ENCODE measurements at places on chromosomes 5 and 9.

GRCh38 chr9:29555502-29555901, 1982.2 kb upstream of the C9orf72 start:
- no peak for DNase-seq

DNA sequence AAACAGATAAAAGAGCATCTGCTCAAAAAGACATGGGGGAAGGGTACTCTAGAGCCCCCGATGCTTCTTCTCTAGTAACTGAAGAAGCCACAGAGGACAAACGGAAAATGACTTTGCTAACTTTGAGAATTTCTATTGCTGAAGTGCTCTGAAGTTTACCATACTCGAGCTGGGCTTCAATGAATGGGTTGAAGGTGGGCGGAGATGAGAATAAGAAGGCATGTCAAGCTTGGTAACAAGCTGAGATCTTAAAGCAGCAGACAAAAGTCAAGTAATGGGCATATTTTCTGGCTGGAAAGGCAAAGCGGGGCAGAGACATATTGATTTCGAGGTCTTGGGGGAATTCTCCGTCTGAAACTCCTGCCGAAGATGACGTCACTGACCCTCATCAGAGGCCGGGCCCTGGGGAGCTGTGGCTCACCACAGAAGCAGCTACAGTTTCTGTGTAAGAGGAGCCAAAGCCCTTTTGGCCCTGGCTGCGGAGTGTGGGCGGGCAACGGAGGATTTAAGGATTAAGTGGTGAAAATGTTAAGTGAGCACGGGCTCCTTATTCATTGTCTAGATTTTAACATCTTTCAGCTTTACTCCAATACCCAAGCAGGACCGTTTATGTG, 115.8 kb upstream of the SLIT3 start:
- no peak for DNase-seq

GRCh38 chr5:96283589-96283988, 149.5 kb downstream of the PCSK1 start:
- DNase-seq: no peak

- DNase-seq: no peak
Observed at GRCh38 chr5:5979377-5979760, 399.0 kb downstream of the MED10 start.

DNA sequence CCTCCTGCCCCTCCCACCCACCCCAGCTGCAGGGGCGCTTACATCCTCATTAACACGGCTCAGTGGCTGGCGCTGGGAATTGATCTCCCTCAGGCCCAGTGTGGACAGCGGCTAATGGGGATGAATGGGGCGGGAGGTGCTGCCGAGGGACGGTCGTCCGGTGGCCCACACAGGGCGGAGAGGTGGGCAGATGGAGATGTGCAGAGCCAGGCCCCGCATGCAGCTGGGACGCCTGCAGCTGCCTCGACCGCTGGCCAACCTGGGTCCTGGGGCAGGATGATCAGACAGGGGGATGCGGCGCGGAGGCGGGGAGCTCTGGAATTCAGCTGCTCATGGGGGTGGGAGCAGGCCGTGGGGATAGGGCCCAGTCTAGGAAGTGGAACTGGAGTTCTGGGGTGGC, 17.6 kb downstream of the TSPAN17 start:
- no peak for DNase-seq

- DNase-seq: no peak
Observed at GRCh38 chr5:151570512-151571269, 20.4 kb downstream of the FAT2 start.

DNA sequence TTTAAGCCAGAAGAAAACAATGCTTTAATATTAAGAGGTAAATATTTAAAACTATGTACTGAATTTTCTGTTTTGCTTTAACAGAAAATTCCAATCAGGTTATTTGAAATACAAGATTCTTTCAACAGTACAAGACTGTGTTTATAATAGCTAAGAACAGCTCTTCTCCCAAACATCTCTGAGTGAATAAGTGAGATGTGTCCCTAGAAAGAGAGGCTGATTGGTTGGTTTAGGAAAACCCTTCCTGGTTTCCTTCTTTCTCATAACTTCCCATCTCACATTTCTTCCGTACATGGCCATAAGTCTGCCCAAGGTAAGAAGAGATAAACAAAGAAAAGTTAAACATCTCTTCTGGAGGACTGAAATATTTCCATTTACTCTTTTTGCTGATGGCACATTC, 145.9 kb downstream of the FANCC start:
- DNase-seq: no peak

DNA sequence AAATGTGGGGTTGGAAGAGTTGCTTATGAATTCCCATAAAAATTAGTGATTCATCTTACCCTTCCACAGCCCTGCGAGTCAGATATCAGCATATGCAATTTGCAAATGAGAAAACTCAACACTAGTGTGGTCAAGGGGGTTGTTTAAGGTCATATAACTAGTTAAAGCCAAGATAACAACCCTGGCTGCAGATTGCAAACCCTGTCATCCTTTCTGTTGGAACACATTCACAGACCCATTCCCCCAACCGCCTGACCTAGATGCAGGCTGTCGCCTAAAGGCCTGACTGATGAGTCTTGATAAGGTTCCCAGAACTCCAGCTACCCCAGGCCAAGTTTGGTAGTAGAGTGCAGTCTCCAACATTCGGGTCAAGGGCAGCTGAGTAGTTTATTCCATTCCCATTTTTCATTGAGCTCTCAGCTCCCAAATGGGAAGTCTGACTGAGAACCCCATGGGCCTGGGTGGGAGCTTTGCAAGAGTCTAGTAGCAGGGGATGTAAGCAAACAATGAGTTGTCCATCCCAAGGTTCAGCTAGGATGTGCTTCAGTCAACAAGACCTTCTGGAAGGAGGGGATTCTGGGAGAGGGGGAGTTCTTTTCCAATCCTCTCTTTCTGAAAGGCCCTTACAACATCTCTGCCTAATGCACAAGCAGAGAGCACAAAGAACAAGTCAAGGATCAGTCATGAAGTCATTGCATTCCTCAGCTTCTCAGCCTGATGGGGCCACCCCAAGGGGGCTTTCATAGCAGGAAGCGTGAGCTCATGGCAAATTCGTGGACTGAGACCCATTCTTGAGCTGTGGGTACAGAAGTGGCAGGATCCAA, 40.3 kb downstream of the ADAM19 start:
- DNase-seq: no peak

DNA sequence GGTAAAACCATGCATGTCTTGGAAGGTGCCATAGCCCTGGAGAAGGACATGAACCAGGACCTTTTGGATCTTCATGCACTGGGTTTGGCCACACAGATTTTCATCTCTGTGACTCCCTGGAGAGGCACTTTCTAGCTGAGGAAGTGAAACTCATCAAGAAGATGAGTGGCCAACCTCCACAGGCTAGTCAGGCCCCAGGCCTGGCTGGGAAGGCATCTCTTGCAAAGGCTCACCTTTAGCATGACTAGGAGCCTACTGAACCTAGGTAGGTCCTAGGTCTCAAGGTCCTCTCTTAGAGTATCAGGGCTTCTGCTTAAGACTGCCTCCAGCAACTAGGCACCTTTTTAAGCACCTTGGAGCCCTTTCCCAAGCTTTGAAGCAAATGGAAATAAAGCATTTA, 1448.7 kb upstream of the ACO1 start:
- DNase-seq: no peak

- peak; percentile 59 for DNase-seq
Observed at GRCh38 chr5:169637085-169637548, at the start of gene DOCK2. TSS of gene DOCK2 (plus strand) at chr5:169637275. CDS start at chr5:169637327, 52 bp downstream.

DNA sequence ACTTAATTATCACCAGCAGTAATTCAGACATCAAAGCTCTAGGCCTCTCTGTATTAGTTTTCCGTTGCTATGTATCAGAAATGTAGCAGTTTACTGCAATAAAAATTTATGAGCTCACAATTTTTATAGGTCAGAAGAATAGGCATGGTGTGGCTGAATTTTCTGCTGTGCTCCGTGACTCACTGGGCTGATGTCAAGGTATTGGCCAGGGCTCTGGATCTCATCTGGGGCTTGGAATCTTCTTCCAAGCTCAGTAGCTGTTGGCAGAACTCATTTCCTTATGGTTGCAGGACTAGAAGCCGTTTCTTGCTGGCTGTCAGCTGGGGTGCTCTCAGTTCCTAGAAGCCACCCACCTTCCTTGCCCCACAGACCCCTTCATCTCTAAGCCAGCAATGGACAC, 66.3 kb downstream of the PSAT1 start:
- DNase-seq: no peak

DNA sequence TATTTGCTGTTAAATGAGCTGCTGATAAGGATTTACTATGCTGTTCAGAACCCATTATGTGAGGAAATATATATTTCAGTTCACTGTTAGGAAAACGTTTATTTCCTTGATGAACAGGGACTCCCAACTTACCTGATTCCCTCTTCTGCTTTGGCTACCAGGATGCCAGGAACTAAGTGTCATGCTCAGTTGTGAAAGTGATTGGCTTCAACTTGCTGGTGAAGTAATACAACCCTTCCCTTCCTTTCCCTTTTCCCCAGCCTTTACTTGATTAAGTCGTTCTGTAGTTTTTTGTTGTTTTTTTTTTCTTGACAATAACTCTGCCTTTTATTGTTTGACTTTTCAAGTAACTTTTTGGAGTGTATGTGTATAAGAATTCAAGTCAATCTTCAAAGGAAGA, 309.3 kb downstream of the DOCK8 start:
- no peak for DNase-seq

- no peak for DNase-seq
Observed at GRCh38 chr9:124277420-124277819, 19.7 kb downstream of the NEK6 start.

Data from activated CD4-positive, alpha-beta T cell treated with anti-CD3 and anti-CD28 coated beads for 4 hours (primary cell).